ENCODE measurements at places on chromosomes 1 and 21.

- peak; percentile 70 for DNase-seq
Observed at GRCh38 chr1:107430540-107431228, 289.8 kb downstream of the NTNG1 start.

GRCh38 chr1:203537806-203538464, 44.0 kb downstream of the OPTC start:
- DNase-seq, result no peak

- DNase-seq, result peak; percentile 39
Observed at GRCh38 chr1:215417122-215417521, 150.0 kb upstream of the KCTD3 start.

GRCh38 chr1:117237726-117238381, 27.1 kb upstream of the VTCN1 start:
- peak; percentile 53 for DNase-seq

GRCh38 chr1:8083739-8084484, 57.8 kb upstream of the ERRFI1 start:
- DNase-seq, result no peak

DNA sequence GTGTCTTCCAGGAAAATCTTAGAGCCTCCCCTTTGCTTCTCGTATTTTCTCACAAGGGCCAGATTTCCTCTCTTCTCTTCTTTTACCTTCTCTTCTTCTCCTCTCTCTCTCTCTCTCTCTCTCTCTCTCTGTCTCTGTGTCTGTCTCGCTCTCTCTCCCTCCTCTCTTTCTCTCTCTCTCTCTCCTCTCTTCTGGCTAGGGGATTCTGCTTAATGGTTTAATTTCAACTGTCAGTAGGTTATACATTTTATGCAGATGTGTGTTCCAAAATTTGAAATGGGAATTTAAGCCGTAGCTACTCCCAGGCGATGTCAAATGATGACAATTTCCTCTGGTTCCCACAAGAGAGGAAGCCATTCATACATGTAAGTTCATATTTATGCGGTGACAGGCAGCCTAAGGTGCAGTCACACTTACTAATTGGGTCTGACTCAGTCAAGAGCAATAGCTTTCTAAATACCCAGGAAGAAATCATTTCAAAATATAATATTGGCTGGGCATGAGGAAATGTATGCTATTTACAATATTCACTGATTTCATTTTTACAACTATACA, 1.4 kb downstream of the DSCAM start:
- DNase-seq, result peak; percentile 27

DNA sequence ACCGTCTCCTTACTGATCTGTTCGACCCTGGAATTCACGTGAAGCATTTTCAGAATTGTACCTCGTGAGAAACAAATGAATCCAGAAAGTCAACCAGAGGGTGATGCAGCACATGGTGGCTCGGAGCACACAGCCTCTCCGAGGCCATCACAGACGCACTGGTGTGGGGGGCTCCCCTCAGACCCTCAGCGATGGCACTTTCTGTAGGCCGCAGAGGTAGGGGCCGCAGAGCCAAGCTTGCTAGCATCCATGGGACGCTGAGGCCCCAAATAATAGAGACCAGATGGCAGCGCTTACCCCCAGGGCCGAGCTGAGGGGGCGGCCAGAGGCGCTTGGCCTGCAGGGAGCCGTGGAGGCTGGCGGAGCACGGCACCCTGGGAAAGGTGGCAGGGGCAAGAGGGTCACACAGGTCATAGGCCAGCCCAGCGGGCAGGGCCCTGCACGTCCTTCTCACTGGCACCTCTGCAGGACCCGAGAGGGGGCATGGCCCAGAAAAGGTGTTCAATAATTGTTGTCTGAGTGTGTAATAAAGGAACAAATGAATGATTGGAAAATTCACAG, 28.1 kb upstream of the COL6A2 start:
- no peak for DNase-seq

GRCh38 chr1:244980605-244981004, 116.3 kb upstream of the HNRNPU start:
- DNase-seq, result no peak

DNA sequence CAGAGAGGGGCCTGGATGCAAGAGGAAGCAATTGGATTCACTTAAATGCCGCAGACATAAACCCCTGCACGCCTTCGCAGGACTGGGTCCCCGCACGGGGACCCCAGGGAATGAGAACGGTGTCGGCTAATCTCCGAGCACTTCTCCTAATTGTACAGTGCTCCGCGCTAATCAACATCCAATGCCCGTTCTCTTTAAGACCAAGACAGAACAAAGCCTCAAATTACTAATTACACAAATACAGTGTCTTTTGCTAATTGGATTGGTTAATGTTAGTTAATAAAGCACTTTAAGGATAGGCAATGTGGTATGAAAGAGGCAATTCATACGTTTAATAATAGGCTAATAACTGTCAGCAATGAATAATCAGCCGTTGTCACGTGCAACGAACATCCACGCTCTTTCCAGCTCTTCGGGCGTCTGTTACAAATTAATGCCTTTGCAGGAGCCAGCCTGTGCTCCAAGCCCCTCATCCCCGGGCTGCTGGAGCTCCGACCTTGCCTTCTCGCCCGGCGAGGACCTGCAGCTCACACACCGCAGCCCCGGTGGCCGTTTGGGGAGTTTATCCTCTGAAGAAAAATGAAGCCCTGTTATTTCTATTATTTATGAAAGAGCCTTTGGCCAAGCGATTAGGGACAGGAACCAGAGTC, 157.8 kb downstream of the PRDM16 start:
- no peak for DNase-seq

DNA sequence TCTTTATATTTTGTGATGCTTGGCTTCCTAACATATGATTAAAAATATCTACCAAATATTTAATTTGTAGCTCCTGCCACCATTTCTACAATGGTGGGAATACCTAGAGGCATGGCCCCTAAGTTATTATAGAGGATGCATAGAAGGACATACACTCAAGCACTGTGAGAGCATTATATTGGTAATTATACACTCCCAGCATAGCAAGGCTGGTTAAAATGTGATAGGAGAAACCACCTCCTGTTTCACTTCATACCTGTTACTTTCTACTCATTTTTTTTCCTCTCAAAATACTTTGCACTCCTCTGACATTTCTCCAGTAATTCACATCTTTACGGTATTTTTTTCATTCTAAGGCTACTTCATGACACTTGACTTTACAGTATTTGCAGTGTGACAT, 92.9 kb downstream of the HS2ST1 start:
- no peak for DNase-seq

DNA sequence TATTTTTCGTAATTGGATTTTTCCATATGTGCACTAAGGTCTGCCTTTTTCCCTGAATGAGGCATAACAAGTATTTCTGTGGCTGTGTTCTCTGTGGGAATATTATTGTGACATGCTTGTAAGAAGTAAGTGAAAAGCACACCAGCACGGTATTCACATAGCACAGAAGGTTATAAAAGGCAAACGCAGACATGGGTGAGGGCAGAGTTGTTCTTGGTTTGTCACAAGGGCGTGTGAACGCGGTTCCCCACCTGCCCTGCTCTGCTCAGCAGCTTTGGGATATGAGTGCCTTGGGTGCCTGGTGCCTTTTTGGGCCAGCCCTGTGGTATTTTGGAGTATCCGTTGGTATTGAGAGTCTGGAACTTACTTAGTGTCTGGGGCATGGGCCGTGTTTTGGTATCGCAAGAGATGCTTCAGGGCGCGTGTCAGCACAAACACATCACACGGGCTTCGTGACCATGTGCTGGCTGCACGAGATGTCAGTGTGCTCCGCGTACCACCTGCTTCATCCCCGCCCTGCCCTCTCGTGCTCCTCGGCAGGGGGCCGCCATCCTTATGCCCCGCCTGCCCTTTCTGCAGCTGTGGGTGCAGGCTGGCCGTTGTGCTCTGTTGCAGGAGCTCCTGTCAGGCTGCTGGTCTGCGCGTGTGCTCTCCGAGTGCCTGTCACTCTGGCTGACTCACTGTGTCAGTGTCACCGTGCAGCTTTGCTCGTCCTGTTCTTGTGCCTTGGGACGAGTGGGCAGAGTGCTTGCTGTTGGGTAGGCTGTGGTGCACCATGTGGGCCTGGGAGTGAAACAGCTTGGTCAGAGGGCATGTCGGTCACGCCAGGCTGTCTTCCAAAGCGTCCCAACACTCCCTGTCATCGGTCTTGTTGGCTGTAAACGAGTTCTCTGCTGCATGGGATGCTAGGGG, 15.0 kb downstream of the SKI start:
- no peak for DNase-seq

- DNase-seq, result no peak
Observed at GRCh38 chr1:172793823-172794222, 134.9 kb downstream of the FASLG start.

DNA sequence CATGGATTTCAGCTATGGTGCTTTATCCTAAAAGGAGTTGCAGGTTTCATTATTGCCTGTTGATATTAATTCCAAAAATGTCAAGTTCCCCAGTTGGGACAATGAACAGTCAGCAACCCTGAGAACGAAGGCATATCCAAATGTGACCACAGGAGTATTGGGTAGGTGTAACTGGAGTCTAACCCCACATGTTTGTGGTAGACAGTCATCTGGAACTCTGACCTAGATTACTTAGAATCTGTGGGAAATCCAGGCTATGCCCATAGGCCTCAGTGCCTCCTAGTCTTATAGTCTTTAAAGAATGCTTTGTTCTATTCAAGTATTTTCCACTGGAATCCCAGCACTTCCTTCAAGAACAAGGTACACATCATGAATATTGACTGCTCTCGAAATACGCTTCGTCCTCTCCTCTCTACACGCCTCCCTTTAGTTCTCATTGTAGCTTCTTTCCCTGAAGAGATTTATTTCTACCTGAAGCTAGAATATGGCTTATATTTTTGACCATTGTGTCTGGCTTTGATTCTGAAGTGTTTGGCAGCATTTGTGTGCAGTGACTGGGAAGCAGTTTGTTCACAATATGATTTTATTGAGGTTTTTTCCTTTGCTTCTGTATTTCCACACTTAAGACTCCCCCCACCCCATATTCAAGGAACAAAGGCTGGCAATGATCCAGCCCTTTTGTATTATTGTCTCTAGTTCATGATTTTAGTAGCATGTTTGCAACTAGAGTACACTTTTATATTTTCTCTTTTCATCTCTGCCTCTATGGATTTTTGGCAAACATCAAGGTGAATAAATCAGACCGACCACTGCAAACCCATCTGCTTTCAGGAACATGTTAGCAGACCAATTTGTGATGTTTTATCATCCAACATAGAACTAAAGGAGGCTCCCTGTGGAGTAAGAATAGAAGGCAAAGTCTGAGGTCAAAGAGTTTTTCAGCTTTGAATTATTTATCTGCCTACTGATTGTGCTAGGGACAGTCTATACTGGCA, 178.6 kb downstream of the GPR52 start:
- no peak for DNase-seq

DNA sequence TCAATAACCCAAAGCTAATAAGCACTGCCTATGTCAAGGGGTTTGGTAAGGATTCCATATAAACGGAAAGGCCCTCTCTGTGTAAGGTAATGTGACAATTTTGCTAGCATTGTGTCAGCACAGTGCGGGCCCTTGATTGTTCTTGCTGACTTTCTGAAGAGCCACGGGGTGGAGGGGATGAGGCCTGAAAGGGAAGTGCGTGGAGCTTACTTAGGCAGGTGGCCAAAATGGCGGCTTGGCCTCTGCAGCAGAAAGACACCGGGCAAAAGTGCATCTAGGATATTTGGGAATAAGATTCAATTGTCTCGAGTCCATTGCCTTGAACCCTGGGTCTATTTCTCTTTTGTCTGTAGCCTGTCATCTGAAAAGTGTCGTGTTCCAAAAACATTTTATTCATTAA, 114.3 kb downstream of the TGFB2 start:
- no peak for DNase-seq

DNA sequence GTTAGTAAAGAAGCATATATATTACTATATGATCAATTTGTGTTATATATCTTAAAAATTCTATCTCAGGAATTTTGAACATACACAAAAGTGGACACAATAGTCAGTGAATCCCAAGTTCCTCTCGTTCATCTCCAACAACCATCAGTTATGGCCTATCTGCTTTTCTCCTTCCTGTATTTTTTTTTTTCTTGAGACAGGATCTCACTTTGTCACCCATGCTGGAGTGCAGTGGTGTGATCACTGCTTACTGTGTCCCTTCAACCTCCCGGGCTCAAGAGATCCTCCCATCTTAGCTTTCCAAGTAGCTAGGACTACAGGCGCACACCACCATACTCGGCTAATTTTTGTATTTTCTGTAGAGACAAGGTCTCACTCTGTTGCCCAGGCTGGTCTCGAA, 9.4 kb downstream of the SPEN start:
- no peak for DNase-seq

DNA sequence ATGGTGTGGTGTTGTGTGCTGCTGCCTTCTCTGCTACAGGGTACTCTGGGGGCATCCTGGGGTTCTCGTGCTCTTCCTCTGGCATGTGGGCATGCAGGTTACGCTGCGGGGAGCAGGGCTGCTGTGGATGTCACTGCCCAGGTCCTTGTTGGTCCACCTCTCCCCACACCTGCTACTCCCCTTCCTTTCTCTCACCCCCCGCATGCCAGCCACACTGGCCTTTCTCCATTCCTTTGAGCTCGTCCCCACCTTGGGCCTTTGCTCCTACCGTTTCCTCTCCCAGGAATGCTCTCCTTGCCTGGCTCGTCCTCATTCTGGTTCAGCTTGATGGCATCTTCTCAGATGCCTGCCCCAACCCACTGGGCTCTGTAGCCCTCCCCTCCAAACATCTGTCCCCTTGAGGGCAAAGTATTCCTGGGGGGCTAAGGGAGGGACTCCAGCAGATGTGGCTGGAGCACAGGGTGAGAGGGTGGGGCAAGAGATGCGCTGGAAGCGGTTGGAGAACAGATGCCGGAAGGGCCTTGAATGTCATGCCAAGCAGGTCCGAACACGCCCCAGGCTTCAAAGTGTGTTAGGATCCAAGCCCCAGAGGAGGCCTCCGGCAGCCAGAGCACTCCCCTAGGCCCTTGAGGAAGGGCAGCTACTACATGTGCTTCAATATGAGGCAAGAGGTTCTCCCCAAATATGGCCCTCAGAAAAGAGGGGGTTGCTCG, 23.4 kb downstream of the DMRTB1 start:
- peak; percentile 12 for DNase-seq

- no peak for DNase-seq
Observed at GRCh38 chr1:109484519-109484975, 842 bp downstream of the ATXN7L2 start.

GRCh38 chr1:35461966-35462651, 95.1 kb downstream of the KIAA0319L start:
- DNase-seq, result no peak

DNA sequence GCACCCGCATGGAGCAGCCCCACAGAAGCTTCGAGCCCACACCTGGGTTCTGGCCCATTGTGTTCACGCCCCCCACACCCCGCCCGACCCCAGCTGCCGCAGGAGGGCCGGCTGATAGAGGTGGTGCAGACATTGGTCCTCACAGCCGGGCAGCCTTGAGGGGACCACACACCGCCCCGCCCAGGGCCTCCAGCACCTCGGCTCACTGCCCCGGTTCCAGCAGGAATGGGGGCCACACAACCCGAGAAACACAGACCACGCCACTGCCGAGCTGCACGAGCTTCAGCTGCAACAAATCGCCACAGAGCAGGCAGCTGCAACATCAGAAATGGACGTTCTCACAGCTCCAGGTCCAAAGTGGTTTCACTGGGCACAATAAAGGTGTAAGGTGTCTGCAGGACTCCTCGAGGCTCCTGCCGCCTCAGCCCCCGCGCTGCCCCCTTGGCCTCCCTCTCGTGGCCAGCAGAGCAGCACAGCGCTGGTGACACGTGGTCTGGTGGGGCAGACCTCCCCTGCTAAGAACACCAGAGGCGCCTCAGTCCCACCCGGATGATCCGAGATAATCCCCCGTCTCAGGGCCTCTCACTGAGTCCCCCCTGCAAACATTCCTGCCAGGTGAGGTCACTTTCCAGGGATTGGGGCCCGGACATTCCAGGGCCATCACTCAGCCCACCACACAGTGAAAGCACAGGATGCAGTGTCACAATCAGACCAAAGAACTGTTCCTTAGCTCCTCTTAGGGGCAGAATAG, 62.3 kb upstream of the ADARB1 start:
- DNase-seq, result peak; percentile 83

- DNase-seq, result no peak
Observed at GRCh38 chr21:33290441-33290840, 24.3 kb downstream of the IL10RB start.
